Right atrium auricular region (tissue), 2 donors: ENCODE measurements at places on chromosomes 7 and 10. TPM values are rescaled to one million over a fixed set of nuclear protein-coding genes. Genes with fewer than 3 reads are reported as not detected.

- no peak for DNase-seq
Observed at GRCh38 chr10:17349717-17350116, 104.7 kb downstream of the ST8SIA6 start.

GRCh38 chr7:101924171-101924570, 106.7 kb downstream of the CUX1 start:
- DNase-seq = no peak

The INSYN2A gene
- 0.11 TPM for total RNA-seq

GRCh38 chr10:67790534-67791408, 47.2 kb downstream of the DNAJC12 start:
- DNase-seq = no peak

The COL26A1 gene
- total RNA-seq = not detected

DNA sequence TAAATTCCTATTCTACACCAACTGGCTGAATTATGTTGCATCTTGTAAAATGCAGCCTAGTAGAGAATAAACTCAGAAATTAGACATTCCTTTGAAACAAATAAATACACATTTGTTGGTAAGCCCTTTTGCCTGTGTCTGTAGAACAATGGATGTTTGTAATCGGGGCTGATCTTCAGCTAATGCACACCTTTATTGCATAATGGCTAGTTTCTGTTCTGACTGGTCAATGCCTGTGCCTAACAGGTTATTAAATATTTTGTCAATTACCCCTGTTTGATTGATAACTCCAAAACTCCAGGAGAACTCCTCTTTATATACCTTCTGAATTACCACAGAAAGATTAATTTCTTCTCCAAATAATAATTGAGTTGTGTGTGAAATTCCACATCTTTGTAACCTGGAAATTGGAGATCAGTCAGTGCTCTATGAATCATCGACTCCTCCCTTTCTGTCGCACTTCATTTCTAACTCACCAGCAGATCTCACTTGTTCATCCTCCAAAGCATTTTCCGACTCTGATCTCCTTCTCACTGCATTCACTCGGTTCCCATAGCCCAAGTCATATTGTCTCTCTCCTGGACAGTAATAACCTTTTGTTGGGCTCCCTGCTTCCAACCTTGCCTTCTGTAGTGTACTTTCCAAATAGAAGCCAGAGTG, 196.0 kb upstream of the FZD1 start:
- DNase-seq = no peak

The PNLIPRP3 gene
- not detected for total RNA-seq

- no peak for DNase-seq
Observed at GRCh38 chr10:126137562-126138221, 241.3 kb downstream of the FANK1 start.

The GLI3 gene
- 2.0 TPM for total RNA-seq

- DNase-seq = no peak
Observed at GRCh38 chr10:33142295-33142694, 184.3 kb upstream of the ITGB1 start.

DNA sequence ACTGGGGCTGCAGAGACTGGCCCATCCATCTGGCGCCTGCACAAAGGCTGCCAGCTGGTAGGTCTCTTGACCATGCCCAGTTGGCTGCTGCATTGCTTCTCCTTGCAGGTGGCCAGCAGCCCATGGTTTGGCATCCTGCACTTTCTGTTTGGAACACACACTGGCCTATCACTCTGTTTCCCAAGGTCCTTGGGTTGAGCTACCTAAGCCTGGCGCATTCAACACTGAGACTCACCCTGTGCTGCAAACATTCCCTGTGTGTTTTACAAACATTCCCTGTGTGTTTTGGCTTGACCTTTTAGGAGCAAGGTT, 55.5 kb downstream of the TACR2 start:
- DNase-seq = no peak

The PALD1 gene
- total RNA-seq = 8.5 TPM

The ACSM6 gene
- not detected for total RNA-seq

The VPS26A gene
- total RNA-seq = 19.3 TPM

DNA sequence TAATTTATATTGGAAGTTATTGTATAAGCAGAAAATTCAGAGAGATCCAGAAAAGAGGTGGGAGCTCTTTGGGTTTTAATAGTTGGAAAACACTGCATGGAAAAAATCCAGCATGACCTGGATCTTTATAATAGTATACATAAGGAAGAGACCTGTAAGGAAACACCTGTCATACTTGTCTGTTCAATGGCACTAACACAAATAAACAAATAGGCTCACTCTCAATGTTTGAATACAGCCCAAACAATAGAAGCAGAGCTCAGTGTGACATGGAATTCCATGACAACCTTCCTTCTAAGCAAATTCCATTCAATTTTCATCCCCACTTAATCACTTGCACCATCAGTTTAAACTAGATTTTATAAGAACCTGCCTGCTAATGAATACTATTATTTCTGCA, 31.7 kb downstream of the CISD1 start:
- DNase-seq = no peak

The STEAP4 gene
- 9.6 TPM for total RNA-seq

- no peak for DNase-seq
Observed at GRCh38 chr7:100682228-100682741, 8.7 kb downstream of the GNB2 start.

GRCh38 chr7:130486114-130486953, 5.6 kb upstream of the MEST start:
- no peak for DNase-seq

DNA sequence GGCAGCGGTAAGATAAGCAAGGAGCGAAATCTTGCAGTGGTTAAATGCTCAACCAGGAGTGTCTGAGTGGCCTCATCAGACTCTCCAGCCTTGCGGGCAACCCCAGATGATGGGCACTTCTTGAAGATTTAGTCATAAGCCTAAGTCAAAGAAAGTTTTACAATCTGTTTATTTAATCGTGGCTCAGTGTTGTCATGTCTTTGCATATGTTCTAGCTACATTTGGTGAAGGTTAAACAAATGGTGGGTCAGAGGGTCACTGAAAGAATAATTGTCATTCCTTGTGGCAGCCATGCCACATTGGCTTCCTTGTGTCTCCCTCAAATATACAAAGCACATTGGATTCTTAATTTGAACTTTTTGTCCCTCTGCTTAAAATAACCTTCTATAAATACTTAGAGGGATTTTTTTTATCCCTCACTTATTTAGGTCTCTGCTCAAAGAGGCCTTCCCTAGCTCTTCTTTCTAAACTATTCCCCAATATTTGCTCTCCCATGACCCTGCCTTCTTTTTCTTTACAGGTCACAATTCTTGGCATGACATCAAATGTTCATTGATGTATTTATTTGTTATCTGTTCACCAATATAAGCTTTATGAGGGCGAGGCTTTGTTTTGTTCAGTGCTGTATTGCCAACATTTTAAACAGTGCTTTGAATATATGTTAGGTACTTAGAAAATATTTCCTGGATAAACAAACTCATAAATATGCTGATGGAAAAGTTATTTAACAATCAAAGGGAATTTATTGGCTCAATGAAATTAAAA, 68.7 kb downstream of the NEUROD6 start:
- no peak for DNase-seq

- DNase-seq = no peak
Observed at GRCh38 chr10:117563780-117564179, 21.2 kb downstream of the EMX2 start.

GRCh38 chr10:86684331-86685097, 16.2 kb downstream of the LDB3 start:
- no peak for DNase-seq

DNA sequence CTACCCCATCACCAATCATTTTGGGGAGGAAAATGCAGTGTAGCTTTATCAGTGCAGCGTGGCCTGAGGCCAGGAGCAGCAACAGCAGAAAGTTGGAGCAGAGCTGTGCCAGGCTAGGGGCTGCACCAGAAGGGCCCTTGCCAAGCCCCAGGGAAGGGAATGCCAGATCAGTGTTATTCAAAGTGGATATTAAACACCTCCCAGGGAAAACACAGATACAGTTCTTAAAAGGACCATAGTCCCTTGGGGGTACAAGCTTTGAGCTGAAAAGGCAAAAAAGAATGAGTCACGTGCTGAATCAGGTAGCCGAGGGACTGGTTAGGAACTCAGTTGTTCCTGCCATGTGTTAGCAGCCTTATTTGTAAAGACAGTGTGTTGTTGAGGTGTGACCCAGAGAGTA, 54.0 kb downstream of the GSDME start:
- no peak for DNase-seq

- no peak for DNase-seq
Observed at GRCh38 chr10:24944512-24945255, 7.7 kb downstream of the PRTFDC1 start.

- DNase-seq = no peak
Observed at GRCh38 chr10:24006741-24007140, 202.2 kb upstream of the KIAA1217 start.

The SPDYE11 gene
- total RNA-seq = not detected

The FANK1 gene
- total RNA-seq = 0.67 TPM

- no peak for DNase-seq
Observed at GRCh38 chr10:34374356-34375045, 440.6 kb downstream of the PARD3 start.

GRCh38 chr10:45227456-45227855, 88.0 kb downstream of the OR13A1 start:
- no peak for DNase-seq

DNA sequence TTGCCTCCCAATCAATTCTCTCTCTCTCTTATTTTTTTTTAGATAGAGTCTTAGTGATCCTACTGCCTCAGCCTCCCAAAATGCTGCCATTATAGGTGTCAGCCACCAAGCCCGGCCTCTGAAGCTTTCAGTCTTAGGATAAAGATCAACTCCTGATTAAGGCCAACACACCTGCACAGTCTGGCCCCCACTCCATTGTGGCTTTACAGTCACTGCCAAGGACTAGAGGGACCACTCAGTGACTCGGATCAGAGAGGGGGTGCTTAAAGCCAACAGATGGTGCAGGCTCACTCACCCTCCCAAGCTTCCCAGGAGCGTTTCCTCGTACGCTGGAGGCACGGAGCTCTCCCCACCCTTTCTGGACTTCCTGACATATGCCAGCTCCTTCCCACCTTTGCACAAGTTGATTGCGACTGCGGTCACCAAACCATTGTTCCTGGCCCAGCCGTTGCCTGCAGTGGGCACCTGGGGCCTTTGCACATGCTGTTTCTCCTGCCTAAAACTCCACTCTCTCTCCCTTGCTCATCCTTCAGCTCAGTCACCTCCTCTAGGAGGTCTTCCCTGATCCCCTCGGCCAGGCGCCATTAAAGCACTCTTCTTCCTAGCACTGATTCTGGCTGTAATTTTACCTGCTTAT, 1.7 kb upstream of the CDH23 start:
- DNase-seq = peak; percentile 50

The ALOX5 gene
- 16.0 TPM for total RNA-seq

DNA sequence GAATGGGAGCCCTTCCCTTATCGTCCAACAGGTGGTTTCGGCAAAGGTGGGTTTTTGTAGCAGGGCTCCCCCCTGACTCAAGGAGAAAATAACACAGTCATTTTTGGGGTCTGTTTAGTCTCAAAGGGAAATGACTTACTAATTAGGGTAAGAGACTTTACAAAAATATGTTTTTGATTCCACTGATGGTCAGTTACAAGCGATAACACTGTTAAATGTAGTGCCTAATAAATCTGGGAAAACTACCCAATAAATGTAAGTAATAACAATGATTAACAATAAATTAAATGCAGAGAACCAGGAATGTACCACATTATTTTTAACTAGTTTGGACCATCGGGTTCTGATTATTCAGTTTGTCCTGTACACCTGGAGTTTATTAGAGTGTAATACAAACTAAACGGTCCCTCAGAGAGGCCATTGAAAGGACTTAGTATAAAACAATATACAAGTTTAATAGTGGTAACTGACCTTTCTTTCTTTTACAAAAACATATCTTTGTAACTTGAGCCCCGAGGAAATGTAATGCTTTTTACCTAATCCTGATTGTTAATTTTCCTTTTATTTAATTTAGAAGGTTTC, 216.2 kb upstream of the HABP2 start:
- DNase-seq = no peak

The CFAP69 gene
- 3.7 TPM for total RNA-seq

GRCh38 chr10:71737834-71738197, 18.2 kb upstream of the C10orf105 start:
- no peak for DNase-seq

- DNase-seq = no peak
Observed at GRCh38 chr10:3496138-3496537, 288.9 kb downstream of the KLF6 start.
